ENCODE measurements at places on chromosomes 16 and 17.

- no peak for DNase-seq
These were observed 2.7 kb downstream of the PPP1R1B start for GRCh38 chr17:39629494-39629880.

DNA sequence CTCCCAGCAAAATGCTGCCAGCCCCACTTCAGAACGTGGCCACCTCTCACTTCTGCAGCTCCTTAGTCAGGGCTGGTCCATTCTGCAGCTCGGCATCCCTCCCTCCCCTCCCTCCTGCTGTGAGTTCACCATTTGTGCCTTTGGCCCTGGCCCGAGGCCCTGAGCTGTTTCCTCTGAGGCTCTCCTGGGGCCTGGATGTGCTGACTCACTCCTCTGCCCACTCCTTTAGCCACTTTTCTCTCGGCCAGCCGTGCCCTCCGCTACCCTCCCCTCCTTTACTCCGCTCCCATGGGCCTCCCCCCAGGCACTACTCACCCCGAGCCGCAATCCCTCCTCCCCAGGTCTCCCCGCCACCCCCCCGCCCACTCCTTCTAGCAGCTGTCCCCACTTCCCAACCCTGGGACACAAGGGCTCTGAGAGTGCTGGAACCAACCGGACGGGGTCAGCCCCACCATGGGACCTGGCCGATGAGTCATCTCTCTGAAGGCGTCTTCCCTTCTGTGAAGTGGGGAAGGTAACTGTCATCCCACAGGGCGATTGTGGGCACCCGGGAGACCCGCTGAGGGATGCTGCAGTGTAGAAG lies 11.5 kb downstream of the KCNG4 start:
- DNase-seq = peak; percentile 33

DNA sequence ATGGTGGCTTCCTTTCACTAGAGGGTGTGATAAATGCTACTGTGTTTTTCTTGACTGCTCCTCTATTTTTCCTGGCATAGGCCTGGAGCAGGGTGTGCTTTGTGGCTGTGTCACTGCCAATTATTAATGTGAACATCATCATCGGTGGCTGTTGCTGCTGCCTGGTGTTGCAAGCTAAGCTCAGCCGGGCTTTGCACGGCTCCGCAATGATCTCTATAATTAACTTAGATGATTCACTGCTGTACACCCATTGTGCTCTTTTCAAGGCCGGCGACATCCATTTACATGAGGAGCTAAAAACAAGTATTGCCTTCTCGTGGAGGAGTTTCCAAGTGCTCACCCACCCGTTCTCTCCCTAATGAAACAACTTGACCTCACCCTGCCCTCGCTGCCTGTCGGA lies 160.1 kb upstream of the IRX3 start:
- peak; percentile 94 for DNase-seq

DNA sequence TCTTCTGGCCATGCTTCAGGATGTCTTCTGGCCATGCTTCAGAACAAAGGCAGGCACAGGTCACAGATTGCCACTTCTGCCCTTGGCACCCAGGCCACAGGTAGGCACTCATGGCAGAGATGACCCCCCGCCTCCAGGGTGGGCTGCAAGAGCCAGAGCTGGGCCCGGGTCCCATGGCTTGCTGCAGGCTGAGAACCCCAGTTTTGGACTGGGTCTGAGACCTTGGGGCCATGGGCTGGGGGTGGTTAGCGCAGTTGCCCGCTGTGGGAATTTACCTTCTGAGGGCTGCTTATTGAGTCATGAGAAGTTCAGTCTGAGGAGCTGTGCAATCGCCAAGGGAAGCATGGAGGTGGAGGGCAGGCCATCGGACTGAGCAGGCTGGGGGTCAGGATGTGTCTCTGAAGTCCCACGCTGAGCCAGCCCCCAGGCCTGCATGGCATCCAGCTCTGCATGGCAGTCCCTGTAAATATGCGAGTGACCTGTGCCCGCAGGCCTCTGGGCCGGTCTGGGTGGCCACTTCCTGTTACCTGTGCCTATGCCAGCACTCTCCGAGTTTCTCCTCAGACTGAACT lies 1.7 kb downstream of the ANKRD13B start:
- no peak for DNase-seq

DNA sequence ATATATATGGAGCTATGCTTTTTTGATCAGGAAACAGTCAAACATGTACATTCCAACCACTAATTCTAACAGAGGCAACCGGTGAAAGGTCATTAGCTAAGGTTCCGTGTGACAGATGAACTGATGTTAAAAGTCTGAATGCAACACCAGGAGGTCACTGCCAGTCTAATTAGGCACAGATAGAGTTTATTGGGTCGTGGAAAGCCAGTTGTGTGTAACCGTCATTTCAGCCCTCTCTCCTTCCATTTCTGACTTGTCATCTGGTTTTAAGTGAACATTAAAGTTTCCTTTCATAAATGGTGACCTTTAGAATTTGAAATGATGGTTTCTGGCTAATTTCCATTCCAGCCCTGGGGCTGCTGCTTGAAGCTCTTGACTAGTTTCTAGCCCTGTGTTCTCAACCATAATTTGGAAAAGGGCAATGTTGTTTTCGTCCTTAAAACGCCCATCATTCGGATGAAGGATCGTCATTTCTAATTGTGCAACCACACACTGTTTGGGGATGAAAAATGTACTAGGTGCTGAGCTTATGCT lies 23.9 kb downstream of the CACNG3 start:
- DNase-seq = no peak

DNA sequence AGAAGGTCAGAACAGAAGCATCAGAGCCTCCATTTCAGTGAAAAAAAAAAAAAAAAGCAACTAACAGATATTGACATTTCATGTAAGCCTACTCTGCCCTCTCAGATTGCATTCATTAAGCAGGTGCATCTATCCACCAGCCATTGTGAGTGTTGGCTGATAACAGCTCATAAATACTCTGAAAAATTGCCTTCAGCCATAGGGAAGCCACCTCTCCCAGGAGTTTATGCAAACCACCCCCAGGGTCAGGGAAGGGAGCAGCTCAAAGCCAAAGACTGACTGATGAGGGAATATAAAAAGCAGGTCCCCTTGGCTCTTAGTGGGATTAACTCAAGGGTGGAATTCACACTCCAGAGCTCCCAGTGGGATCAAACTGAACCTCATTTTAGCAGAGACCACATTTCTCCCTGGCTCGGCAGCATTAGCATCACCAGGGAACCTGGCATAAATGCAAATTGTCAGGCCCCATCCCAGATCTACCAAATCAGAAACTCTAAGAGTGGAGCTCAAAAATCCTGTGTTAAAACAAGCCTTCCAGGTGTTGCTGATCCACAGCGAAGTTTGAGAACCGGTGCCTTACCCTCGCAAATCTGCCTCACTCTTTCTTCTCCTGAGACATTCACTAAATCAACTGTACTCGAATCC lies 14.2 kb downstream of the APOH start:
- no peak for DNase-seq

DNA sequence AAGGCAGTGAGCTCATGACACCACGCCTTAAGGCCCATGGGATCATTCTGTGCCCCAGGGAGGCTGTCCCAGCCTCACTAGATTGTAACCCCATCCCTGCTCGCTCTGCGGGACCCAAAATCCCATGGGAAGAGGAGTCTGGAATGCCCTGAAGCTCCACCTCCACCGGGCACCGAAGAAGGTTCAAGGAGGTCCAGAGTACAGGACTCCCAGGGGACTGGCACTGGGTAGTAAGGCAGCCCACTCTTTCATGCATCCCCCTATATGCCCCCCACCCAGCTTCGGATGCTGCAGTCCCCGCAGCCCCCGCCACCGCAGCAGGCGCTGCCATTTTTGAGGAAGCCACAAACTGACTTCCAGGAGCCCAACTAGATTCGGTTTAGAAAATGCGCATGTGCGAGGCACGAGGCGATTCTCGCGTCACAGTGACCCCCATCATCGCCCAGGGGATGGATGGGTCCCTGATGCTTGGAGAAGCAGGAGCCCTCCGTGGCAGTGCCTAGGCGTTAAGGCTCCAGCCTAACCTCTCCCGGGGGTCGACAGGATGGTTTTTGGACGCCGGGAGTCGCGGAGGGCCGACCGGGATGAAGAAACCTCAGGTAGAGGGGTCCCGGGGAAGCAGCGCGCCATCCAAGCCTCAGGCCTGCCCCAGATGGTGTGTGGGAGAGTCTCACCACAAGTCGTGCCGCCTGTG lies 1681.0 kb downstream of the TP53TG3F start:
- DNase-seq = no peak

DNA sequence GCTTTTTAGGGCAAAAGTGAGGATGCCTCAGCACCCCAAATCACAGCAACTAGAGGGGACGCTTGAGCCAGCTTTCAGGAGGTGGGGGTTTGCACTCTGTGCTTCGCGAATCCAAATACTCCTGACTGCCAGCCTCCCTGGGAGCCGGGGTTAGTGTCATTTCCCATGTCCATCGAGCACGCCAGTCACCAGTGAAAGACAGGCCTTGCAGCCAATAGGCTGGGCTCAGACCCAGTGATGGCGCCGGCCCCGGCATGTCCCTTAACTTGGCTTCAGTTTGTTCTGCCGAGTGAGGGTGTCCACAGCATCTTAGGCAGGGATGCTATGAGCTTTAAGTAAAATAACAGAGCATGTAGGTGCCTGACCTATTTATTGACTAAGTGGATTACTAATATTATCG lies 50.9 kb upstream of the CDC42EP4 start:
- DNase-seq = no peak

DNA sequence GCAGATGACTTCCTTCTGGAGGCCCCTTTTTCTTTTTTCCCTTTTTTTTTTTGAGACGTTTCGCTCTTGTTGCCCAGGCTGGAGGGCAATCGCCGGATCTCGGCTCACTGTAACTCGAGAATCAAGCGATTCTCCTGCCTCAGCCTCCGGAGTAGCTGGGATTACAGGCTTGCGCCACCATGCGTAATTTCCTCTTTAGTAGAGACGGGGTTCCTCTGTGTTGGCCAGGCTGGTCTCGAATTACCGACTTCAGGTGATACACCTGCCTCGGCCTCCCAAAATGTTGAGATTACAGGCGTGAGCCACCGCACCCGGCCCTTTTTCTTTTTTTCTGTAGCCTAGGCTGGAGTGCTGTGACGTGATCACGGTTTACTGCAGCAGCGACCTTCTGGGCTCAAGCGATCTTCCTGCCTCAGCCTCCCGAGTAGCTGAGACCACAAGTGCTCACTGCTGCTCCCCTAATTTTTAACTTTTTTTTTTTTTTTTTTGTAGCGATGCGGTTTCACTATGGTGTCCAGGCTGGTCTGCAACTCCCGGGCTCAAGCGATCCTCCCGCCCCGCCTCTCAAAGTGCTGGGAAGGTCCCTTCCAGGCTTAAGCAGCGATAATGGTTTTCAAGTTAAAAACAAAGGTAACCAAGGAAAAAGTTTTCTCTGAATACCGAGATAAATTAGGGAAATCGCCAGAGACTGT lies 956 bp upstream of the IST1 start:
- DNase-seq = peak; percentile 47

DNA sequence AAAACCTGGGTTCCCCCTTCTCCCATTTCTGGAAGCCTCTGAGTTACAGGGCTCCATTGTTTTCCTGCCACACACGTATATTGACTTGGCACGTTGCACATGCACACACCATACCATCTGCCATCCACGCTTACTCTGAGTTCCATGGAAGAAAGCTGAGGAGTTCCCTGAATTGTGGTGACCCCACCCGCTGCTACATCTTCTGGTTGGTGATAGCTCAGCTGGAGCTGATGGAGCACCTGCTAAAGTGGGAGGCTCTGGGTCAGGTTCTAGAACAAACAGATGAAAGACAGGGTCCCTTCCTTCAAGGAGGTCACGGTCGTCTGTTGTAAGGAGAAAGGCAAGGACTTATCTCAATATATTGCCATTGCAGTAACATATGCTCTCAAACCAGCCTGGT lies 41.1 kb downstream of the TMEM11 start:
- no peak for DNase-seq

- no peak for DNase-seq
These were observed 105.3 kb downstream of the VPS53 start for GRCh38 chr17:609232-609810.

GRCh38 chr16:78552716-78553115 lies 453.3 kb downstream of the WWOX start:
- DNase-seq = no peak

DNA sequence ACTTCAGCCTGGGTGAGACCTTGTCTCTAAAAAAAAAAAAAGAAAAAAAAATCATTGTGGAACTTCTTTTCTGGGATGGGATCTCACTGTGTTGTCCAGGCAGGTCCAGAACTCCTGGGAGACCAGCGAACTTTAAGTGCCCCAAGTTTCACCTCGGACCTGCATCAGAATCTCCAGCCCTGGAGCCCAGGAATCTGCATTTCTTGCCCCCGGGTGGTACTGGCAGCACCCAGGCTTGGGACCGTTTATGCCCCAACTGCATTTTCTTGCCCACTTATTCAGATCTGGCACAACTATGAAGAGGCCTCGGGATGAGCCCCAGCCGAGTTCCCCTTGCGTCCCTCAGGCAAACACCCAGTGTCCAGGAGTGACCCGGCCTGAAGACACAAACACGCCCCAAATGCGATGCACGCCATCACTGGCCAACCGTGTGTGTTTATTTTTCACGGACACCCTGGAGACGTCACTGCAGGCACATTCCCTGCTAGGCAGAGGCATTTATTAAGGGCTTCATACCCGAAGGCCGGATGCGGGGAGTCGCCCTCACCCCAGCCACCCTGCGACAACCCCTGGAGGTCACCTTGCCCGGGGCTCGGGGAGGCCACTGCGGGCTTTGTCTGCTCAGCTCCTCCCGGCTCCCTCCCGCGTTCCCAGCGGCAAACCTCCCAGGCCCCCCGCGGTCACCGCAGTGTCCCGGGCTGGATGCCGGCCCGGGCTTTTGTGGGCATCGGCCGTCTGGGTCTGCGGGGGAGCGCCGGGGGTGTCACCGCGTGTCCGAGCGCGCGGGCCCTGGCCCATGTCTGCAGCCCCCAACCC lies 684 bp upstream of the SPIRE2 start:
- DNase-seq = no peak

- no peak for DNase-seq
These were observed 17.4 kb downstream of the RNF43 start for GRCh38 chr17:58399974-58400373.

GRCh38 chr16:21646091-21646490 lies 6.3 kb downstream of the IGSF6 start:
- no peak for DNase-seq

DNA sequence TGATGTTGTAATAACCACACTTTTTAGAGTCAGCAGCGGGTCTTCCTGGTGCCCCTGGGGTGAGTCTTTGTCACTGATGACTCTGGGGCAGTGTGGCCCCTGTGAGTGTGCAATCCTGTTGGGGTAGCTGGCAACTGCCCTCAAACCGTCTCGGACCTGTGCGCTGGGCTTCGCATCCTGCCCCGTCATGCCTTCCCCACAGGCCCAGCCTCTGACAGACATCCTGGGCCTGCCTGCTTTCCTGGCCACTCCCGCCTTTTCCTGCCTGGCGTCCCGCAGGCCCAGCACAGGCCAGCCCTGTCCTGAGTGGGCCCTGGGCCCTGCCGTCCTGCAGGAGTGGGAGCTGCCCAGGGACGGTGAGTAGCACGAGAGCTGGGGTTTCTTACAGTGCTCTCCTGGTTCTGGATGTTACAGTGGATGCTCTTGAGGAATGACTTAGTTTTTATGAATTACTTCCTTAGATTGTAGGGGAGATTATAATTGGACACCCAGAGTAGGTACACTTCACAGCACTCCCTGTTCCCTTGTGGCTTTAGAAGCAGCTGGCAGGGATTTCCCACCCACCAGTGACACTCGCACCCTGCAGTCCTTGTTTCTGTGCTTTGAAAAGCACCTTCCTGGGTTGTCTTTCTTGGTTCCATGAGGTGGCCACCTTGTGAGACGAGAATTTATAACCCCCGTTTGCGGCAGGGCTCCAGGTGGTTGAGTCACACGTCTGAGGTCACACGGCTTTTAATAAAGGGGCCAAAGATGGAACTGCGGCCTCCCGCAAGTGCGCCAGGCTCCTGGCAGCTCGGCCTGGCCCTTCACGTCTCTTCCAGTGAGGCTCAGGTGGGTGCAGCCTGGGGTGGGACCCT lies 50.0 kb upstream of the CAPN15 start:
- DNase-seq = no peak
